ENCODE measurements at places on chromosomes 2 and 18.

DNA sequence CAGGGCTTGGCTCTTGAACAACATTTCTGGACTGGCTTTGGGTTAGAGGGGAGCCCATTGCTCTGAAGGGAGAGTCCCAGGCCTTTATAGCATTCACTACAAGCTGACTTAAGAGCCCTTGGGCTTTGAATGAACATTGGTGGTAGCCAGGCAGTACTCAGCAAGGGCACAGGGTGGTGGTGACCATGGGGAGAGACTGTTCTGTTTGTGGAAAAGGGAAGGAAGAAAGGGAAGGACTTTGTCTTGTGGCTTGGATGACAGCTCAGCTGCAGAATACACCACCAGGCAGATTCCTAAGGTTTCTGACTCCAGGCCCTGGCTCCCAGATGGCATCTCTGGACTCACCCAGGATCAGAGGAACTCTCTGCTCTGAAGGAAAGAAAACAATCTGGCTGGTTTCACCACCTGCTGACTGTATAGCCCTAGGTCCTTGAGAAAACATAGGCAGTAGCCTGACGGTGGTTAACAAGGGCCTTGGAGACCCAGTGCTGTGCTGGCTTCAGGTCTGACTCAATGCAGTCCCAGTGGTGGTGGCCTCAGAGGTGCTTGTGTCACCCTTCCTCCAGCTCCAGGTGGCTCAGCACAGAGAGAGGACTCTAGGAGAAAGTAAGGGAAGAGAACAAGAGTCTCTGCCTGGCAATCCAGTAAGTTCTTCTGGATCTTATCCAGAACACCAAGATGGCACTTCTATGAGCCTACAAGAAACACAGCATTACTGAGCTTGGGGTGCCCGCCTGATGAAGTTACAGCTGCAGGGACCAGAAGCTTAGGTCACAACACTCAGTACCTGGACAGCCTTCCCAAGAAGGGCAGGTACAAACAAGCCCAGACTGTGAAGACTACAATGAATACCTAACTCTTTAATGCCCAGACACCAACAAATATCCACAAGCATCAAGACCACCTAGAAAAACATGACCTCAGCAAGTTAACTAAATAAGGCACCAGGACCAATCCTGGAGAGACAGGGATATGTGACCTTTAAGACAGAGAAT, 16.4 kb upstream of the ABCB11 start:
- DNase-seq: no peak

DNA sequence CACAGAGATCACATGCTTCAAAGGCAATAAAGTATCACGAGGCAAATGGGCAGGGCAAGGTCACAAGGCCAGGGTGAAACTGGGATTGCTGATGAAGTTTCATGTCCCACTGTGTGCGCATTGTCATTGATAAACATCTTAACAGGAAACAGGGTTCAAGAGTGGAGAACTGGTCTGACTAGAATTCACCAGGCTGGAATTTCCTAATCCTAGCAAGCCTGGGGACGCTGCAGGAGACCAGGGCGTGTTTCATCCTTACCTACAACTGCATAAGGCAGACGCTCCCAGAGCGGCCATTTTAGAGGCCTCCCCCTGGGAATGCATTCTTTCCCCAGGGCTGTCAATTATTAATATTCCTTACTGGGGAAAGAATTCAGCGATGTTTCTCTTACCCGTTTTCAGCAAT, 33.2 kb downstream of the PTPN4 start:
- no peak for DNase-seq

- no peak for DNase-seq
Observed at GRCh38 chr2:180790891-180791290, 189.5 kb upstream of the UBE2E3 start.

DNA sequence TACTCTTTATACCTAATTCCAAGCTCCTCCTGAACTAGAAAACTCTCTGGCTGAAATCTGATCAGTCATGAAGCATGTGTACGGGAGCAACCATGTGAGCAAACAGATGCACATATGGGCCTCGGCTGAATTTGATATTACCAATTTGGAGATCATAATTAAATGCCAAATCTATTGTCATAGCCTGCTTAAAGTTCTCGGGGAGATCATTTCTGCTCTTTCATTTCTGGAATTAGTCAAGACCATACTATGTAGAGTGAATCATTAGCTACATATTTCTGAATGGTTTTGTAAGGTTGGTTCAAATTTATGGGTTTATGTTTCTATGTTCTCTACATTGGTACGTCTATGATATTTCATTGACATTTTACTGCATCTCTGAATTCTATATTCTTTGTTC, 205.5 kb downstream of the UBE2E3 start:
- no peak for DNase-seq

DNA sequence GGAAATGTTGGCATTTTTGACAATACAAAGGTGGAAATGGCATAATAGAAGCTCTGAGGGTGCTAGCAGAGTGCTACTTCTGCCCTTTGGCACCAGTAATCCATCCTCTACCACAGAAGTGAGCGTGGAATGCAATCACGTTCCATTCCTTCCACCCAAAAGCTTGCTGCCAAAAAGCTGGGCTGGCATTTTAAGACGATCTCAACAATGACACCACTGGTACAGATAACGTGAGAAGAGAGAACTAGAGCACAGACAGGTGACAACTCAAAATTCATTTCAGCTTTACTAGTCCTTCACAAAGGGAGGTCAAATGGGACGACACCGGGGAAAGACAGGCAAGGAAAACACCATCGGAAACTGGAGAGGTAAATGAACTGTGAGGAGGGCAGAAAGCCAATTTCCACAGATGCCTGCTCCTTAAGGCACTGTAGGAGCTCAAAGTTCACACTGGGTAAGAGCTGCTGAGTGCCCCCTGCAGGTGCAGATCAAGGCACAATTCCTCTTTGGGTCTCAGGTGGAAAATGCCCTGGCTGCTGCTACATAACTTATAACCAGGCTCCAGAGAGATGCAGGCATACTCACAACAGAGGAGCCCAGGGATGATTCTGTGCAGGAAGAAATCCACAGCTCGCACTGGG, 50.7 kb upstream of the RNU4ATAC start:
- no peak for DNase-seq

DNA sequence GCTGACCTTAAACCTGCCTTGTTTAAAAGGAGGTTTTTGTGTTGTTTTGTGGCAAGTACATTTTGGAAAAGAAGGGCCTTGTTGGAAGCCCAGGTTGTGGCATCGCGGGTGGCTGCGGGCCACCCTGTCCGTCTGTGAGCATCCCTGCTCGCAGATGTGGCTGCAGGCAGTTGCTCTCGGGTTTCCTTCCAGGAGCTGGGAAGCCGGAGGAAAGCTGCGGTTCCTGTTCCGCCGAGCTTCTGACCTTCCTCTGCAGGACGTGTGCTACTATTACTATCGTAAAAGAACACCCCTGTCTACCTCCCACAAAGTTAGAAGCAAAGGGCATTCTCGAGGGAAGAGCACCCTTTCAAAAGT, 766 bp downstream of the MFF start:
- no peak for DNase-seq

DNA sequence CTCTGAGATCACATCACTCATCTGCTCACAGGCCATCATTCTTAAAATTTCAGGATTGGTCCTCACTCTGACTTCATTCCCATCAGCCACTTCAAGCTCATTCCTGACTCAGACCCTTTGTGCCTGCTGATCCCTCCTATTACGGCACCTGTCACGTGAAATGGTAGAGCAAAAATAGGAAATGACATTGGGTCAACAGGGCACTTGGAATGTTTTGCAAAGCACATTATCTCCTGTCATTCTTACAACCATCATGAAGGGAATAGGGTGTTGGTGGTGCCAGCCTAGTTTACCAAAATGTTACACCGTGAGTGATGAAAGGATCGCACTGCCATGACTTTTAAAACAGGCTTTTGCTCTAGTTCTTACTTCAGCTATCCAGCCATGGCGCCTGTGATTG, 61.1 kb downstream of the EIF5B start:
- no peak for DNase-seq
